Stimulated activated CD8-positive, alpha-beta memory T cell treated with anti-CD3 and anti-CD28 coated beads, Interleukin-4, amount 100 ng/mL, for 1 hour (primary cell): ENCODE measurements at places on chromosomes 11 and 22.

DNA sequence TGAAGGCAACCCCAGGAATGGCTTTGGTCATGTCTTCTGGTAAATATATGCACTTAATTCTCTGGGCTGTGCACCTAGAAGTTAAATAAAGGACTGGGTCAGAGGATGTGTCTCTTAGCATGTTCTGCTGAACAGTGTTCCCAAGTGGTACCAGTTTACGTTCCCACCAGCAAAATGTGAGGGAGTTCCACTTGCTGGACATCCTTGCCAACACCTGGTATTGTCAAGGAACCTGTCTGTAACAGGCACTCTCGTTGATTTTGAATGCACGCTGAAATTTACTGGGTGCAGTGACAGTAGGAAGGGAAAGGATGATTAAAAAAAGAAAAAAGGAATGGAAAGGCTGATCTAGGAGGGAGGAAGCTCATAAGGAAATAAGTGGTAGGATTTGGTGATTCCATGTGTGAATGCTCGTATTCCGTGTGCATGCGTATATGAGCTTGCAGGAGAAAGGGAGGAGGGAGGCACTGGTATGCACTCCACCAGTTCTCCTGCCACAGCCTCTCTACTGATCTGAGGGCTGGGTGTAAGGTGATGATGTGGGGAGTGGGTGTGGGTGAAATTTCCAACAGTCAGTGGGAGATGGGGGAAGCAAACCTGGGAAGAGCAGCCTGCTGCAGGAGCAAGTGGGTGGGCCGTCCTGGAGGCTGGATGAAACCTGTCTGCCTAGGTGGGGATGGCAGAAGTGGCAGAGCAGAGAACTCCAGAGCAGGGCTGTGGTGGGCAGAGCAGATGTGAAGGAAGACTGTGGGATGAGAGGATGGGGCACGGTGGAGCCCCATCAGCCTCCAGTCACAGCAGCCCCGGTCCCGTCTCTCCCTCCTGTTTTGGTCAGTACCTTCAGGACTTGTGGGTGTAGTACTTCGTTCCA is 15.0 kb downstream of the MED15 start:
- no peak for DNase-seq

GRCh38 chr11:92978271-92979111 is 9.0 kb downstream of the MTNR1B start:
- no peak for DNase-seq

DNA sequence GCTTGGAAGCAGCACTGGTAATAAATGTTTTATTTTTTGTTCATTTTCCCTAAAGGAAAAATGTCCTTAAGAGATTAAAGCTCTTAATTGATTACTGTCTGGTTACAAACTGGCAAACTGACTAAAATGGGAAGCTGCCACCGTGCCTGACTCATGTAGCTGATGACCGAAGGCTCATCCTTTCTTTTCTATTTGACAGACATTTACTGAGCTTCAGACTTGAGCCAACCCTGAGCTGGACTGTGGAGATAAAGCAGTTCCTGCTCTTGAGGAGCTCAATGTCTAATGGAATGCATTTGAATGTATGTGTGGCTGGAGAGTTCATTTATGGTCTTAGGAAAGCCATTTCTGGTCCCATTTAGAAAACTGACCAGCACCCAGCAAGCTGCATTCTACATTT is 91.3 kb downstream of the RNF169 start:
- DNase-seq, result no peak

DNA sequence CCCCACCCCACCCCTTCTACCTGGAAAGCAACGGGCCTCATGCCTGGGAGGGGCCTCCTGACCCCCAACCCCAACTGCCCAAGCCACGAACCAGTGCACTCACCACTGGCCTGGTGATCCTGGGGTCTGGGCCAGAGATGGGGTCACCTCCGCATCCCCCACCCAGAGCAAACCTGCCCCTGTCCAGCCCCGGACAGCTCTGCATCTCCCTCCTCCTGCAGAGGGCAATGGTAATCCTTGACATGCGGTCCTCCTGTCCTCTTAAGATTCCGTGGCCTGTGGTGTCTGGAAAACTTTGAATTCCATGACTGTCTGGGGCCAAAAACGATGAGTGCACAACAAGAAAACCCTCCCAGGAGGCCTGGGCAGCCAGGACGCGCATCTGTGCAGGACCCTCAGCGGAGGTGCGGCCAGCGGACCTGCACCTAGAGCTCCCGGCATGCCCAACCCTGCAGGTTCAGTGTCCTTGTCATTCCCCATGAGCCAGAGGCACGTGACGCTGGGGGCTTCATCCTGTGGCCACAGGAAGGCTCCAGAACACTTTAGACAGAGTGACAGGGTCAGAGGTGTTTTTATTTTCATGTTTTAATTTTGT is 16.1 kb upstream of the PPARA start:
- no peak for DNase-seq

DNA sequence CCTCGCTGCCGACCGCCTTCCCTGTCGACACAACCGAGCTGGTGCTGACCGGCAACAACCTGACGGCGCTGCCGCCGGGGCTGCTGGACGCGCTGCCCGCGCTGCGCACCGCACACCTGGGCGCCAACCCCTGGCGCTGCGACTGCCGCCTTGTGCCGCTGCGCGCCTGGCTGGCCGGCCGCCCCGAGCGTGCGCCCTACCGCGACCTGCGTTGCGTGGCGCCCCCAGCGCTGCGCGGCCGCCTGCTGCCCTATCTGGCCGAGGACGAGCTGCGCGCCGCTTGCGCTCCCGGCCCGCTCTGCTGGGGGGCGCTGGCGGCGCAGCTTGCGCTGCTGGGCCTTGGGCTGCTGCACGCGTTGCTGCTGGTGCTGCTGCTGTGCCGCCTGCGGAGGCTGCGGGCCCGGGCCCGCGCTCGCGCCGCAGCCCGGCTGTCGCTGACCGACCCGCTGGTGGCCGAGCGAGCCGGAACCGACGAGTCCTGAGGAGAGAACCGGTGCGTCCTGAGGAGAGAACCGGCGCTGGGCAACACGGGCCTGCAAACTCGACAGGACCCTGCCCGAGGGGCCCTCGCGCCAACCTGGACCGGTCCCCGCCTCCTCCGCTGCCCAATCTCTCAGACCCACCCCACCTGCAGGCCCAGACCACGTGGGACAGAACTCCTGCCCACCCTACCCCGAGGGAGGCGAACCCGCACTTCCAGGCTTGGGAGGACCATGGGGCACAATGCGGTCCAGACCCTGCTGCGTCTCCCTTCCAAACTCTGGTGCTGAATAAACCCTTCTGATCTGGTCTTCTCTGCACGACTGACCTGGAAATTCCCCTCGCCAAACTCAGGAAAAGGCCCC is 866 bp downstream of the GP1BB start:
- DNase-seq, result no peak

- no peak for DNase-seq
These were observed 2.4 kb downstream of the KIAA0930 start for GRCh38 chr22:45238076-45238956.

GRCh38 chr11:62545437-62546243 is 966 bp downstream of the AHNAK start:
- DNase-seq, result no peak

- no peak for DNase-seq
These were observed 17.2 kb downstream of the CLDN25 start for GRCh38 chr11:113796663-113797259.

DNA sequence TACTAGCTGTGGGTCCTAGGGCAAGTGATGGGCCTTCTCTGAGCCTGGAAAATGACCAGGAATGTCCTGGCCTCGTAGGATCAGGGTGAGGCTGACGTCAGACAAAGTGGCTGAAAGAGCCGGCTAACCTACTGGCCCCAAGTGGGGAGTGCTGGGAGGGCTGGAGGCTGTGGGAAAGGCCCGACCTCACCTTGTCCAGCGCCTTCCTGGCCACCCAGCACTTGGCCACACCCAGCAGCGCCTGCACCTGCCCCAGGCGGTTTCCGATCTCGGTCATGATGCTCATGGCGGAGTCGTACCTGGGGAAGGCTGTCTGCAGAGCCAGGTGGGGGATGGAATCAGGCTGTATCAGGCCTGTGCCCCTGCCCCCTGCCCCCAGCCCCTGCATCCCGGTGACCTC is 7.5 kb downstream of the RAPSN start:
- no peak for DNase-seq

- DNase-seq, result no peak
These were observed 44.1 kb downstream of the DRG1 start for GRCh38 chr22:31443516-31443915.

DNA sequence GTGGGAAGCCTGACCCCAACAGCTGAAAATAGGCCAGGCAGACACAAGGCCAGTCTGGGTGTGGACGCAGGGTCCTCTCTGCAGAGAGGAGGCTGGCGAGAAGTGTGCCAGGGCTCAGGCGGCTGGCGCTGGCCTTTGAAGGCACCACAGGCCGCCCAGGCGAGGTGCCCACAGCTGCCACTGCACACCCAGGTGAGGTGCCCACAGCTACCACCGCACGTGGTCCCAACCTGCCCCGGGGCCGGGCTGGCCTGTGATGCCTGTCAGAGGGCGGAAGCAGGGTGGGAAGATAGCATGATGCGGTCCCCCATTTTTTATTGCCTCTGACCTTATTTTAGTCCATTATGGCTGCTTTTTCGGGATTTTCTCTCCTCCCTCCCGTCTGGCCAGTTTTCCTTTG is 1303.9 kb downstream of the BRD1 start:
- DNase-seq, result no peak

DNA sequence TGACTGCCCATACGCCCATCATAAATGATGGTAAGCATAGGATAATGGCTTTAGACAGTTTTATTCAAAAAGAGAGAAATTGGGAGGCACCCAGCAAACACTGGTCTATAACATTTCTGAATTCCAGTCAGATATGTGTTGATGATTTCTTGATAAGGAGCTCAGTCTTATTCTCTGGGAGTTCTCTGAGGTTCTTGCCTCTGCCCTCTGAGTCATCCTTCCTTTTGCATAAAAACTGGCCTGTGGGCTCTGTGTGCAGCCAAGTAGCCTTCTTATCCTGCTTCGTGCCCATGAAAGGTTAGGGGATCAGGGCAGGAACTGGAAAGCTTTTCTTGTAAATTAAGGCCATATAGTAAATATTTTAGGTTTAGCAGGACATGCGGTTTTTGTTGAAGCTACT is 48.9 kb downstream of the FAR1 start:
- no peak for DNase-seq

DNA sequence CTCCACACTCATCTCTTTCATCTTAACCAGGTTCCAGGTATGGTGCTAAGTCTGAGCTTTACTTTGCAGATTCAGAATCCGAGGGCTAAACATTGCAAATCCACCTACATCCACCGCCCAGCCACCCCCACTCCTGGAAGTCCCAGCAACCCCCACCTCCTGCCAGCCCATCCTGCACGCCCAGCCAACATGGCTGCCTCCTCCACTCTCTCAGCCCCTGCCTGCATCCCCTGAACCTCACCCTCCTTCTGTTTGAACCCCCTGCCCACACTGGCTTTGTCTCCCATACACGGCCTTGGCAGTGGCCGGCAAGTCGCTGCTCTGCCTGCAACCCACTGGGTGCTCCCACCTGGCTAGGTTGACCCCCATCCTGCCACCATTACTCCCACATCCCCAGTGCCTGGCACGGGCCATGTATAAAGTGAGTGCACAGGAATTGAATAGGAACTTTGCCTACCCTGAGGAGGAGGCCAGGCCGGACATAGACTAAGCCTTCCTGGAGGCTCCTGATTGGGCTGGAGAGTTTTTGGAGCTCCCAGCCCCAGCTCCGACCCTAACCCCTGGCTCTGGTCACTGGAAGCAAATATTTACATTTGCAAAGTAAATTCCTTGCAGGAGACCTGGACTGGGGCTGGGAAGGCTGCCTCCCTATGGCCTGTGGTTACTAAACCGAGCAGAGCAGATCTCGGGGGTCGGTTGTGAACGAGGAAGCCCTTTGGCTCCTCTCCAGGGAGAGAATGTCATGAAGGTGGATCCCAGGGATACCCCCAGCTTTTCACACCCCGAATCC is 14.4 kb downstream of the EMID1 start:
- no peak for DNase-seq

DNA sequence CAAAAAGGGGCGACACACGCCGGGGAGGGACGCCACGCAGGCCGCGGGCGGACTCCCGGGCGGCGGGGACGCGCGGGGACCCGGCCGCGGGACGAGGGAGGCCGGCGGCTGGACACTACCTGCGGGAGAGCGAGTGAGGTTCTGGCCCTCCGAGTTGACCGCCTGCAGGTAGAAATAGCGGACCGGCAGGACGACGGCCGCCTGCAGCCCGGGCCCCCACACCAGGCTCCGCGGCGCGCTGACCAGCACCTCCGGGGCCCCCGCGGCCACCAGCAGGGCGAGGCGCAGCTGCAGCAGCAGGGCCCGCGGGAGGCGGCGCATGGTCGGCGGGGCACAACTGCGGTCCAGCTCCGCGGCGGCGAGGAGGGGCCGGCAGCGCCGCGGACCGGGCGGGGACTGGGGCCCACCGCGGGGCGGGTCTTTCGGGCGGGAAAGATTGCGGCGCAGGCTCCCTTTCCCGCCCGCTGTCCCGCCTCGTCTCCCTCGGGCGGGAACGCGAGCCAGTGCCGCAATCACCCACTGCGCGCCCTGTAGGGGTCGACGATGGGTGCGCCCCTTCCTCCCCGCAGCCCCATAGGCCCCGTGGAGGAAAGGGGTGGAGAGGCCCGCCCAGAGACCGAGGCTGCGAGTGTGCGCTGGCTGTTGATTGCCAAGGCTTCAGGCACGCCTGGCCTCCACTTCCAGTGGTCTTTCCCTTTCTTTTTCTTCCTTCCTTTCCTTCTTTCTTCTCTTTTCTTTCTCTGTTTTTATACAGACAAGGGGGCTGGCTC is at the start of gene POGLUT3:
POGLUT3 (minus strand) TSS at position 339 of the 770 bp plus-strand sequence; CDS start at position 321, 18 bp downstream.
- DNase-seq, result no peak

- DNase-seq, result no peak
These were observed 54.3 kb upstream of the TTC12 start for GRCh38 chr11:113260096-113260425.

GRCh38 chr11:17275400-17276235 is 921 bp upstream of the NUCB2 start:
- DNase-seq, result no peak

DNA sequence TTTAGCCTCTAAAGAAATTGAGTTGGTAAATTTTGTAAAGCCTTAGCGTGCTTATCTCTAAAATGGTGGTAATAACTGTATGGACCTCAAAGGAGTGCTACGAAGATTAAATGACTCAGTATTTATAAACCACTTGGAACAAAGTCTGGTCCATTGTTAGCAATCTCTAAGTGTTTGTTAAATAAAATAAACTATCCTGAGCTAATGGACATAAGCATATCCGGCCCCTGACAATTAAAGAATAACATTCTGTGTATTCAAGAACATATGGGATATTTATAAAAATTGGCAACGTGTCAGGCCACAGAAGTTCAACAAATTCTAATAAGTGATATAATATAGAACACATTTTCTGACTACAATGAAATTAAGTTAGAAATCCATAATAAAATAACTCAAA is 71.0 kb downstream of the MYEOV start:
- DNase-seq, result no peak

DNA sequence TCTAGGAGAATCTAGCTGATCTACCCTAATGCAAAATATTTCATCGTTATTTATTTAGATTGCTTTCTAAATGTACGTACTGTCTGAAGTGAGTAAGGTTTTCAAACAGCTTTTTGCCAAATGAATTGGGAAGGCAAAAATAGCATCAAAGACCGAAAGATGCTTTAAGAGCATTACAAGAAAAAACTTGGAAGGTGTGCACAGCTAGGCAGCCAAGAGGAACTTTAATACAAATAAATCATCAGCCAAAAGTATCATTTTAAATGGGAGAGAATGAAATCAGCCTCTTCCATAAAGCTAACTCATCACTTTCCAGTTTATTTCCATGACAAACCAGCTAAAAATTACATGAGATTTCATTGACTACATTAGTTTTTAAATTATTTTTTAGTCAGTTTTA is 30.2 kb upstream of the CFAP300 start:
- no peak for DNase-seq

GRCh38 chr11:7643314-7643713 is 30.0 kb downstream of the CYB5R2 start:
- DNase-seq, result no peak
